ENCODE measurements at places on chromosomes 5 and 9.

GRCh38 chr5:91137647-91138046, 245.5 kb downstream of the ARRDC3 start:
- no peak for DNase-seq

DNA sequence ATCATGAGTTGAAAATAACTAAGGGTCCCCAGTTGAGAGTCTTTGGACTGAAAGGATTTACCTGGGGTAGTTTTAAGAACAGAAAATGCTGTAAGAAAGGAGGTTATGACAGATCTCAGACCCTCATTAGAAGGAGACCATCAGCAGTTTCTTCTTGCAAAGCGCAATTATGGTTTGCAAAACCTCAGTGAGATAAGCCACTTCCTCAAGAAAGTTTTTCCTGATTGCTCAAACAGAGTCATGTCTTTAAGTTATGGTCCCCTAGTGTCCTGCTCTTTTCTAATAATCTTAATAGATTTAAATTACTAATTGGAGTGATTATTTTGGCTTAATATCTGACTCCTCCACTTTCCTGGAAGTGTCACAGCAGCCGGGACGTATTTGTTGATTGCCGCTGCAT, 293.2 kb upstream of the KLF4 start:
- no peak for DNase-seq

- no peak for DNase-seq
These were observed 237.8 kb upstream of the NMUR2 start for GRCh38 chr5:152642880-152643279.

DNA sequence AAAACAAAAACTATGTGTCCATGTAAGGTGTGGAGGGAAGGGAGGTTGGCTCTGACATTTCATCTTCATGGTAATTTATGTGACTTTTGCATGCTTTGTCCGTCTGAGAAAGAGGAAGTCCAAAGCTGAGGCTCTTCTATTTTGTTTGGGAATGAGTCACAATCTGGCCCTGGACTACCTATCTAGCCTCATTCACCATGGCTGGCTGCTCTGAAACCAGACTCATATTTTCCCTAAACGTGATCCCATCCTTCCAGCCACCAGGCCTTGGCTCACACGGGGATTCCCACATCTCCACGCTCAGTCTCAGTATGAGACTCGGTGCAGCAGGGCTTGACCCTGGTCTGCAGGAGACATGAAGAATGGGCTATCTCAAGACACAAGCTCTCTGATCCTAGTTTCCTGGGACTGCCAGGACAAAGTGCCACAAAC, 672.8 kb downstream of the ACTL7B start:
- no peak for DNase-seq

- DNase-seq, result no peak
These were observed 69.6 kb upstream of the ABCA1 start for GRCh38 chr9:104997536-104997935.

DNA sequence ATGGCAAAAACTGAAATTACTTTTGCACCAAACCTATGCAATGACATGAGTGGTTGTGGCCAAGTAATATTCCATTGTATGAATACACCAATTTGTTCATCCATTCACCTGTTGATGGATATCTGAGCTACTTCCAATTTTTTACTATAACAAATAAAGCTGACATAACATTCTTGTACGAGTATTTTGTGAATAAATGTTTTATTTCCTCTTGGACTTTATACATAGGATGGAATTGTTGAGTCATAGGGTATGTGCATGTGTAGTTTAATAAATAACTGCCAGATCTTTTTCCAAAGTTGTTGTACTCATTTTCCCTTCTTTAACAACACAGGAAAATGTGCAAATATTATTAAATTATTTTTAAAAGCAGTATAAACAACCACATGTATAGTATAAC, 146.1 kb upstream of the ZNF462 start:
- no peak for DNase-seq

DNA sequence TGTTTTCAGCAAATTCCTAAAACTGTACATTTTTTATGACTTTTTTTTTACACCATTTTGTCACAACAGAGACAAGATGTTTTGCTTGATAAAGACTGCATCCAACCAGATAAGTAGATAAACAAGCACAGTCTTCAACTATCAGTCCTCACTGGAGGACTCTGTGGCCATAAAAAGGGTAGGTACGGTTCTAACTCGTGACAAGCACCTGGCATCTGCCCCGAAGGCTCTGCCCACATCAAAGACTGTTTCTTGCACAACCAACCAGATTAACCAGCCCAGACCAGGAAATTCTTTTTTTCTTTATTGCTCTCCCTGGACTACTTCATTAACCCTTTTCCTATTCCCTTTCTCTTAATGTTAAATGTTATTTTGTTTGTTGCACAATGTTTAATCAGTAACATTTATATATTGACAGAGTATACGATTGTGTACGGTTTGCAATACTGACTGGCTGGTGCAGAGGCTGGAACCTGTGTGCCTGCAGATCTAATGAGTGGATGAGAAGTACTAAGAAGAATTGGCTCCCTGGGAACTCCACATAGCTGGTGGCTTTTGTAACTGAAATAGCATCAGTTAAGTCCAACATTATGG, 74.1 kb downstream of the SERINC5 start:
- DNase-seq, result no peak

All from hindlimb muscle (tissue), 1 donor.